ENCODE measurements at places on chromosomes 13 and 19.

DNA sequence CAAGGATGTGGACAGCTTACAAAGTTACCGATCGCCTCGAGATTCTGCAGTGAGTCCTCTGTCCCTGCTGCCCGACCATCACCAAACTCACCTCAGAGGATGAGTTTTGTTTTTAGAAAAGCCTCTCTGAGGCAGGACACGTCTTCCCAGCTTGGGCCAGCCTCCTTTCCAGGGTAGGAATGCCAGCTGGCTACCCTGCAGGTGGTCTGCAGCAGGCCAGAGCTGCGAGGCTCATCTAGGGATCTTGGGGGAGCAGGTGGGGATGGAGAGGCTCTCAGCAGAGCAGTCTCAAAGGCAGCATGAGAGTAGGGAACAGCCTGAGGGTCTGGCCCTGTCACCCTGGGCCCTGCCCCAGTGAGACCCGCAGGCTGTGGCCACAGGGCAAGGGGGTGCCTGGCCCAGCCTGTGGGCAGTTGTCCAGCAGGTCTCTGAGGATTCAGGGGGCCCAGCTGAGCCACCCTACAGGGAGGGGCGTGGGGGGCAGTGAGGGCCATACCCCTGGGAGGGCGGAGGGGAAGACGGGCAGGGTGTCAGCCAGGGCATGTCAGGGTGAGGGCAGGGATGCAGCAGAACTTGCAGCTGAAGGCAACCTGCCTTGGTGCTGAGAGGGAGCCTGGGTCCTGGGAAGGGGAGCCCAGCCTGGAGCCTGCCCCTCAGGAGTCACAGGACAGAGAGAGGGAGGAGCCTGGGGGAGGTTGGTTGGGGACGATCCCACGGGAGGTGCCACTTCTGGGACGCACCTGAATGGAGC lies 57.3 kb upstream of the TPM4 start:
- no peak for DNase-seq

DNA sequence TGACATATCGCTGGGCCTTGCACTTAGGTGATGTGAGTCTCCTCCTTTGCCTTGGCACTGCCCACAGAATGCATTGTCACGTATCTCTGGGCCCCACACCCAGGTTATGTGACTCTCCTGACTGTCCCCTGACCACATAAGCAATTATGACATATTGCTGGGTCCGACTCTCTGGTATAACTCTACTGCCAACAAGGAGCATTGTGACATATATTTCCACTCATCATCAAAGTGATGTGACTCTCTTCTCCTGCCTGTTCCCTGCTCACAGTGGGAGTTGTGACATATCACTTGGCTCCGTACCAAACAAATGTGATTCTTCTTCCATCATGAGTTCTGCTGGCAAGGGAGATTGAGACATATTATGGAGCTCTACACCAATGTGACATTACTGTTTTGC lies 15.4 kb upstream of the ZNF681 start:
- DNase-seq: no peak

DNA sequence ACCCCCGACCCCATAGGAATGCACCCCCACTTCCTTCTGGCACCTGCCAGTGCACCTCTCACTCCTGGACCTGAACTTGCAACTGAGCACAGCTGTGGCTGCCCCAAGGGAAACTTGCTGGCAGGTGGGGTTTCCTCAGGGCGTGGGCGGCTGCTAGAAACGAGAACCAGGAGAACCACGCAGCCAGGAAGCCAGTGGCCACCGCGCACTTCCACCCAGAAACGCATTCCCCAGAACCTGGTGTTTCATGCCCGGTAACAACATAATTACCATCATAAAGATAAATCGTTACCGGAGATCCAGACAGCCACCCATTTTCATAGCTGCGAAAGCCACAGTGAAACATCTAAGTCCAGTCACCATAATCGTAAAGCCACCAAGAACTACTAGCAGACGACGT lies 75.2 kb upstream of the C13orf46 start:
- no peak for DNase-seq

GRCh38 chr19:19342086-19343015 lies 21.7 kb downstream of the MAU2 start:
- peak; percentile 86 for DNase-seq

- no peak for DNase-seq
Measured at GRCh38 chr13:23411220-23411619, 22.3 kb downstream of the SACS start.

GRCh38 chr13:107043021-107043956 lies 475.4 kb upstream of the ARGLU1 start:
- no peak for DNase-seq

- no peak for DNase-seq
Measured at GRCh38 chr19:23774524-23774971, 15.9 kb upstream of the ZNF681 start.

- no peak for DNase-seq
Measured at GRCh38 chr13:31982540-31982939, 49.0 kb upstream of the FRY start.

- peak; percentile 87 for DNase-seq
Measured at GRCh38 chr19:40806423-40807146, 7.6 kb downstream of the EGLN2 start.

- no peak for DNase-seq
Measured at GRCh38 chr19:41699231-41699967, 9.0 kb upstream of the CEACAM5 start.

DNA sequence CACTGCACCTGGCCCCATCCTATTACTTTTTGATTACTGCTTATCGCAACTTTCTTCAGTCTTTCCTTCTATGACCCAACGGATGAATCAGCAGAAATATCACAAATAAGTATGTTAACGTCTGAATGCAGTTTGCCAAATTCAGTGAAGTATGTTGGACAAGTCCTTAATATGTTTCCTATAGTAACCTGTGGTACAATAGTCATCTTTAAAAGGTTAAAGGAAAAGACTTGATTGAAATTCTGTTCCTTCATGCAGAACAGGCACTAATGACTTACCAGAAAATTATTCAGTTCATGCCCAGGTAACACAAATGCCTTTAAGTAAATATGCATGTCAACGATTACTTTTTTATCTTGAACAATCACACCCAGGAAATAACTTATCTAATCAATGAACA lies 242.6 kb downstream of the KCTD12 start:
- no peak for DNase-seq

- no peak for DNase-seq
Measured at GRCh38 chr13:58597552-58597951, 966.0 kb downstream of the PCDH17 start.

DNA sequence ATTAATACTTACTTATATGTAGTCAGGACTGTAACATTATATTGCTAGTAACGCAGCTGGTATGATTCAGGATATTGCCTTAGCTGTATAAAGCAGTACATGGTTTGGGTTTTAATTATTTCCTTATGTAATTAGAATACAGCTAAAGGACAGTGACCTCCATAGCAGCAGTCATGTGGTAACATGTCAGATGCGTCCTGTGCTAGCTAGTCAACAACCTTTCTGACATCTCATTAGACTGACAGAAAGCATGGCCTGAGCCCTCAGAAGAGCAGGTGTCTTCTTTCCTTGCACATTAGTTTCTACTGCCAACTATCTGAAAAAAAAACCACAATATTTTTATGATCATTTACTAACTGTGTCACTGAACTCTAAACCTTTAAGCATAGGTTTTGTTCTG lies 122.2 kb downstream of the MAB21L1 start:
- DNase-seq: no peak

DNA sequence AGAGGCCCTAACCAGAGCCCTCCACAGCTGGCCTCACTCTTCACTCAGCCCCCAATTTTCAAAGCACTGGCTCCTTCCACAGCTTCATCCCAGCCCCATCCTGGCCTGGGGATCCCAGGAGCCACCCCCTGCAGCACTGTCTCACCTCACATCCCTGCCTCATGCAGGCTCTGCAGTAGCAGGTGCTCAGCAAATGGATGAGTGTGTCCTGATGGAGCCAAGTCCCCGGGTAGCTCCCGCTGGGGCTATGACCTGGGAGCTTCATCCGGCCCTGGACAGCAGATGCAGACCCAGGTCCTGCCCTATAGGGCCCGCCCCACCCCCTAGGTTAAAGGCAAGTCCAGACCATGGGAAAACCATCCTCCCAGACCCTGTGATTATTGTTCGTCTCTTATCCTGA lies 143.2 kb upstream of the ZNF507 start:
- no peak for DNase-seq

DNA sequence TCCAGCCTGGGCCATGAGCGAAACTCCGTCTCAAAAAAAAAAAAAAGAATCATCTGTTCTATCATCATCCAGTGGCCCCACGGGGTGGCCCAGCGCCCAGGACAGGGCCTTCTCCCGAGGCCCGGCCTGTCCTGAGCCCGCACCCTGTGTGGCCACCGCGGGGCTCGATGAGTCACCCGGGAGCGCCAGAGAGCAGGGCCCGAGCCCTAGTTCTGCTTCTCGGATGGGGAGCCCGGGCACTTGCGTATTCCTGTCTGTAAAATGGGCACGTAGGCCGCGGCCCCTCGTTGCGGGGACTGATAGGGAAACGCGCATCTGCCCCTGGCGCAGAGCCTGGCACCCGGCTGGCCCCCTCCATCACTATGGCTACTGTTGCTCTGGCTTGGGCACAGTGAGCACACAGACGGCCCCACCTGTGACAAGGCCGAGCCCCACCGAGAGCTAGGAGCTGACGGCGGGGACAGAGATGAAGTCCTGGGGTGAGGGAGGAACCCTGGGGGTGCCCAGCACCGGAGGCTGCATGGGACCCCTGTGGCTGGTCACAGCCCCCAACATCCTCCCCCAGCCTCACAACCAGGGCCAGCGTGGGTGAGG lies 21.3 kb upstream of the UQCR11 start:
- DNase-seq: no peak

- DNase-seq: no peak
Measured at GRCh38 chr13:97231118-97231828, 9.1 kb downstream of the MBNL2 start.

- no peak for DNase-seq
Measured at GRCh38 chr13:35882722-35883497, 248.3 kb downstream of the DCLK1 start.

- DNase-seq: no peak
Measured at GRCh38 chr19:3585301-3586126, at the start of gene GIPC3. GIPC3 (plus strand) TSS chr19:3585478; CDS start chr19:3585598, 120 bp downstream.

DNA sequence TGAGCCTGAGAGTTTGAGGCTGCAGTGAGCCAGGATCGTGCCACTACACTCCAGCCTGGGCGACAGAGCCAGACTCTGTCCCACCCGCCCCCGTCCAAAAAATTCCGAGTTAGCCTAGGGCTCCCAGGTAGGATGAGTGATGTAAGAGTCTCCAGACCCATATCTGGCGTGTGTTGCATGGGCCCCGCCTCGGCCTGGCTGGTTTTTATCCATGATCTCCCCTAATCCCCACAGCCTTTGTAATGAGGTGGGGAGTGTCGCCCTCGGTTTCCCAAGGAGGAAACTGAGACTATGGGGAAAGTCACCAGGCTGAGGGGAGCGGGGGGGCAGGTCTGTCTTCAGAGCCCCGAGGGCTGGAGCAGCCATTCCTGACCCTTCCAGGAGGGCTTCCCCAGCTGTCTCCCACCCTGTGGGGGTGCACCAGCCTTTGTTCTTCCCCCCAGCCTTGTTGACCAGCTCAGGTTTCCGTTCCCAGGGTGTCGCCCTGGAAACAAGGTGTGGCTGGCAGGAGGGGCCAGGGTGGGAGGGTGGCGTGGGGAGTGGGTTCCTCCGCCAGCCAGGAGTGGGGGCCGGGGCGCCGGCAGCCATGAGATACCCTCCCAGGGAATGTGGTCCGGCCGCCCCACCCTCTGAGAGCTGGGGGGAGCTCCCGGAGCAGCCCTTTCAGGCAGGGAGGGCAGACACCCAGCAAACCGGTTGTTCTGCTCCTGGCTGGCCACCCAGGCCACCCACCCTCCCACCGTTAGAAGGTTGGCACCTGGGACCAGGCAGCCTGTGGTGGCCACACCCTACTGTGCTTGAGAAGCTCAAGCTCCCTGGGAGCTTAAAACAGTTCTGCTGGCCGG lies 11.5 kb downstream of the MYH14 start:
- DNase-seq: no peak

DNA sequence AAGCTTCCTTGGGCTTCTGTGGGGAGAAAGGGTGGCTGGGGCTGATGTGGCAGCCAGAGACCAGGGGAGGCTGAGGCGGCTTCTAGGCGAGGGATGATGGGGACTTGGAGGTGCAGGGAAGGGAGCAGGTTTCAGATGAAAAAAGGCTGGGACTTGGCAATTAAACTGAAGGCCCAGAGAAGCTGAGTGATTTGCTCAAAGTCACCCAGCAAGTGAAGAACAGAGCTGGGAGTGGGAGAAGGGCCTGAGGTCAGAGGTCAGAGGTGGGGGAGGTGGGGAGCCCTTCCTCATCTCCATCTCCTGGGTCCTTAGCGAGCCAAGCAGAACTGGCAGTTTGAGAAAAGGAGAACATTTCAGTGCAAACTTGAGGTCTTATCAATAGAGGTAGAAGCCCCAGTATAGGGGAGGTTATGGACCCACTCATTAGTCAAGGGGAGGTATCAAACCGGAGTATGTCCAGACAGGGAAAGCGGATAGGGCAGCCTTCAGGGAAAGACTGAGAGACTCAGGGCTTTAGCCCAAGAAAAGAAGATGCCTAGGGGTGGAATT lies 49.6 kb upstream of the NFIC start:
- no peak for DNase-seq

GRCh38 chr19:11405846-11406643 lies 13.1 kb downstream of the RGL3 start:
- no peak for DNase-seq

DNA sequence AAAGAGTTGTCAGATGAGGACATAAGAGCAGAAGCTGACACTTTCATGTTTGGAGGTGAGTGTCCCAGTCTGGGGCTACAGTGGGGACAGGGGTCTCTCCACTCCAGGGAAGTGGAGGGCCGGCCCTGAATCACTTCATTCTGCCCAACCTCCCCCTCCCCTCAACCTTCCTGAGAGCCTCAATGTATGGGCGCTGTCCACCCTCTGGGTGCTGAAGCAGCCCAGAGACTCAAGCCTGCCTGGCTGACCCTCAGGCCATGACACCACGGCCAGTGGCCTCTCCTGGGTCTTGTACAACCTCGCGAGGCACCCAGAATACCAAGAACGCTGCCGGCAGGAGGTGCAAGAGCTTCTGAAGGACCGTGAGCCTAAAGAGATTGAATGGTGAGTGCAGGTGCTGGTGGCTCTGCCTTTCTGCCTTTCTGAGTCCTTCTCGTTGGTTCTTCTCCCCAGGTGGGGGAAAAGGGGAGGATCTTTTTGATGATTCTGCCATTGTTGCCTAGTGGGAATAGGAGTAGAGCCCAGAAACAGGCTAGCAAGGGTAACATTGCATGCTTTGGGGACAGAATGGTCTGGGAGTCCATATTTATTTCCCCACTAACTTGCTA lies 8.8 kb downstream of the CYP4F8 start:
- no peak for DNase-seq

GRCh38 chr19:12792051-12792852 lies 966 bp downstream of the JUNB start:
- DNase-seq: peak; percentile 43
